ENCODE measurements at places on chromosomes 4 and X.

DNA sequence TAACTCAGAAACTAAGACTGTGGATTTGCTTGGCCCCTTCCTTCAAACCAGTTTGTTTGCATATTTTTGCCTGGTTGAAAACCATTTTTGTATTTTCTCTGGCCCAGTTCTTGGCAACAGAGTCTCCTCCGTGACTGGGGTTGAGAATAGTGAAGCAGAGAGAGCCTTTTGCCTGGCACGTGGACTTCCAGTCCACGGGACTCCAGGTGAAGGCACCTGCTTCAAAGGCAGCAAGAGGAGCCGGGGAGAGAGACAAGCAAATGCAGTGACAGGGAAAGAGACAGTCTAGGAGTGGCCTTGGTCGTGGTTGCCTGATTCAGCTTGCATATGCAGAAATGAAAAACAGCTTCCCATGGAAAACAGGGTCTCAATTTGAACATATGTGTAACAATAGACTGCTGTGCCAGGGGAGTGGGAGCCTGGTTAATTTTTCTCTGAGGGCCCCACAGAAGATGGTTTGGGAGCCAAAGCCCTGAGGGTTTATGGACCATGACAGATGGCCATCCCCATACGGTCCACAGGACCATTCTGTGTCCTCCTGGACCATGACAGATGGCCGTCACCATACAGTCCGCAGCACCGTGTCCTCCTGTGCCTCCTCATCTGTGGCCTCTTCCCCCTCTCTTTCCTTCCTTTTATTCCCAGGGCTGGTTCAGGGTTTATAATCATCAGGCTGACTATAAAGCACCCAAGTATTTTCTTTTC lies 272.2 kb upstream of the RASGEF1B start:
- DNase-seq, result no peak

DNA sequence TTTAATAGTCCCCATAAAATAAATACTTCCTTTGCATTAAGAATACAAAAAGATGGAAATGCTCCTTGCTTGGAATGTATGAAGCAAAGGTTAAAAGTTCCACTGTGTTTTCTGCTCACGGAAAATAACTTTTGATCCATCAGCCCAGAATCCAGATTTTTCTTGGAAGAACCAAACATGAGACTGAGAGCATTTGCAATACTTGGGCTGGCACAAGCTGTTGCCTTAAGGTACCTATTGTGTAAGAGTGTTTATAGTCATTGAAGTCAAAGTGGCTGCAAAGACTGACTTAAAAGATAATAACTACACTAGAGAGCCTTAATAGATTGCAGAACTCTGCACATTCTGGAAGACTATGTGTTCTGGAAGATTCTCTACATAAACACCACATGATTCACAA lies 281.4 kb downstream of the RAB28 start:
- no peak for DNase-seq

- no peak for DNase-seq
These were observed 71.0 kb downstream of the DDX60L start for GRCh38 chr4:168409089-168409801.

- DNase-seq, result no peak
These were observed 86.3 kb upstream of the GABRA3 start for GRCh38 chrX:152537373-152537772.

GRCh38 chr4:6926681-6927478 lies 17.3 kb downstream of the TBC1D14 start:
- DNase-seq, result peak; percentile 79

- DNase-seq, result no peak
These were observed 27.7 kb upstream of the GLRB start for GRCh38 chr4:157048248-157048647.

DNA sequence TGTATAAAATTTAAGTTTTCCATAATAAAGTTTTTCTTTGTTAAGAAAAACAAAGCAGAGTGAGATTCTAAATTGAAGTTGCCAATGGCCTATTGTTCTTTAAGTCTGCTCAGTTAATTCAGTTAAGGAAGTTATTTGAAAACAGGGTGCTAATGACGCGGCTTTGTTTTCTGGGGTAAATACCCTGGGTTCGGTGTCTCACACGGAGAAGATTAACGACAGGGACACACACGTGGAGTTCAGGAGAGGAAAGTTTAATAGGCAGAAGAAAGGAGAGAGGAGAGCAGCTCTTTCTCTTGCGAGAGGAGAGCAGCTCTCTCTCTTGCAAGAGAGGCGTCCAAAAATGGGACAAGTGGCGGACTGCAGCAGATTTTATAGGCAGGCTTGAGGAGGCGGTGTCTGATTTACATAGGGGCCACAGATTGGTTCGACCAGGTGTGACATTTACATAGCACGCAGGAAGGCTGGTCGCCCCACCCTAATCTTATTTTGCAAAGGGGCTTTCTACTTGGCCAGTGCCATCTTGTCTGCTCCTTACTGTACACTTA lies 9.6 kb downstream of the CA5B start:
- DNase-seq, result no peak

DNA sequence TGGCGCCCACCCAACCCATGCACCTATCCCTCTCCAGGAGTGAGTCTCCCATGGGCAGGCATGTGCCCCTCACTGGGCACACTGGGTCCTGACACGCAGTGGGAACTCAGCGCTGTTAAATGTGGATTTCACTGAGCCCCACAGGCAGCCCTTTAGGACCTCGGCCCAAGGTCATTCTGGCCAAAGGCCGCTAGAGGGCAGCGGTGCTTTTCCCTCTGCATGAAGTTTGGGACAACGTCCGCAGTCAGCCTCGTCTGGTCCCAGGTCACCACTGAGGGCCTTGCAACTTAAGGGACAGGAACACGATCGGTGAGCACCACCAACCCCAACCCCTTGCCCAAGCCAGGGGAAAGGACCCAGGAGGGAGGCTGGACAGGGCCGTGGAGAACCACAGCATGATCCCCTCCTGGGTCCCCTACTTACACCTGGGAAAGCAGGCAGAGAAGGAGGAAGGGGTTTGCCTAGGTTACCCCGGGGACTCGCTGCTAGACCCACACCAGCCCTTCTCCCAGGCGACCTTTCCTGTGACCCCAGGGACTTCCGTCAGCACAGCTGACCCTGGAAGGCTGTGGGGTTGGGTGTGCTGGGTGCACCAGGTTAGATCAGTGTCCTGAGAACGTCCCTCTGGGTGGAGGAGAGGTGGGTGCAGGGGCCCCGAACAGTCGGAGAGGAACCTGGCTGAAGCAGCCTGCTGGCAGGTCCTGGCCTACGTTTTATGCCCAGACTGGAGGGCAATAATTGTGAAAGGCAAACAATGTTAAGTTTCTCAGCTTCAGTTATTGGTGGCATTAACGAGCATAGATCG lies 24.0 kb downstream of the CYTL1 start:
- peak; percentile 63 for DNase-seq

DNA sequence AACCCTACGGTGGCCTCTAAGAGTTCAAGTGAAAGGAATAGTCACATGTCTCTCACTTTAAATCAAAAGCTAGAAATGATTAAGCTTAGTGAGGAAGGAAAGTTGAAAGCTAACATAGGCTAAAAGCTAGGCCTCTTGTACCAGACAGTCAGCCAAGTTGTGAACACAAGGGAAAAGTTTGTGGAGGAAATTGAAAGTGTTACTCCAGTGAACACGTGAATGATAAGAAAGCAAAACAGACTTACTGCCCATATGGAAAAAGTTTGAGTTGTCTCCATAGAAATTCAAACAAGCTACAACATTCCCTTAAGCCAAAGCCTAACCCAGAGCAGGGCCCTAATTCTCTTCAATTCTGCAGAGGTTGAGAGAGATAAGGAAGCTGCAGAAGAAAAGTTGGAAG lies 51.5 kb upstream of the RAB9B start:
- DNase-seq, result no peak

- no peak for DNase-seq
These were observed 5.5 kb downstream of the ELMOD2 start for GRCh38 chr4:140529434-140529833.

All from activated CD4-positive, alpha-beta T cell treated with anti-CD3 and anti-CD28 coated beads, Interleukin-2, Interleukin-6, amounts not matched to agents 100 ng/mL and 50 ng/mL, durations not matched to agents 16 hours and 8 hours (primary cell).